ENCODE measurements at places on chromosomes 5 and 9. TPM values are rescaled to one million over a fixed set of nuclear protein-coding genes. Genes with fewer than 3 reads are reported as not detected.
A peak's percentile ranks its signal among the peaks of the same experiment; 100 is the strongest.

DNA sequence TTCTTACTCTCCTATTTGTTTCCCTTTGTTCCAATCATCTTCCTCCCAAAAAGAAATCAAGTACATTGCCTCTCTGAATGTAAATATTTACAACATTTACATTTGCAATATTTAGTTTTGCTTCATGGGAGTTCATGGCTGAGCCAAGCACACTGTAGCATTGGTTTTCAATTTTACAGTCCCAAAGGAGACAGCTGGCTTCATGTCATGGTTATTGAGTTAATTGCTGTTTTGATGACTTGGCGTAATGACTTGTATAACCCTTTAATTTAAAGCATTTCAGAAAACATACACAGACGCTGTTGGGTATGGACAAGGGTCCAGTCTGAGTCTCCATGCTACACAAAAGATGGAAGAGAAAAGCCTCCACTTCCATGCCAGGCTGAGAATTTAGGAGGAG lies 25.6 kb upstream of the VLDLR start:
- DNase-seq = no peak
- no peaks in the 10 kb centered on the region for H3K4me1 ChIP-seq
- no peak overlapping the region for H3K4me3 ChIP-seq
- H3K27me3 ChIP-seq = peaks cover 23% of the 10 kb centered on the region
- no peak overlapping the region for H3K27ac ChIP-seq
- no peaks in the 10 kb centered on the region for H3K36me3 ChIP-seq

GRCh38 chr5:82549263-82549662 lies 271.1 kb upstream of the RPS23 start:
- no peaks in the 10 kb centered on the region for H3K36me3 ChIP-seq
- H3K4me1 ChIP-seq = peaks cover 11% of the 10 kb centered on the region
- no peak overlapping the region for H3K27ac ChIP-seq
- H3K4me3 ChIP-seq = no peak overlapping the region
- DNase-seq = peak; percentile 35
- no peaks in the 10 kb centered on the region for H3K27me3 ChIP-seq

- H3K27me3 ChIP-seq = no peaks in the 10 kb centered on the region
- no peak overlapping the region for H3K4me3 ChIP-seq
- no peak for DNase-seq
These were observed 350.4 kb downstream of the PDE4D start for GRCh38 chr5:59542851-59543820.

GRCh38 chr5:138789771-138790242 lies 36.6 kb downstream of the CTNNA1 start:
- H3K4me1 ChIP-seq = peaks cover 42% of the 10 kb centered on the region
- peak; percentile 71 for DNase-seq
- no peaks in the 10 kb centered on the region for H3K27me3 ChIP-seq
- no peak overlapping the region for H3K4me3 ChIP-seq

DNA sequence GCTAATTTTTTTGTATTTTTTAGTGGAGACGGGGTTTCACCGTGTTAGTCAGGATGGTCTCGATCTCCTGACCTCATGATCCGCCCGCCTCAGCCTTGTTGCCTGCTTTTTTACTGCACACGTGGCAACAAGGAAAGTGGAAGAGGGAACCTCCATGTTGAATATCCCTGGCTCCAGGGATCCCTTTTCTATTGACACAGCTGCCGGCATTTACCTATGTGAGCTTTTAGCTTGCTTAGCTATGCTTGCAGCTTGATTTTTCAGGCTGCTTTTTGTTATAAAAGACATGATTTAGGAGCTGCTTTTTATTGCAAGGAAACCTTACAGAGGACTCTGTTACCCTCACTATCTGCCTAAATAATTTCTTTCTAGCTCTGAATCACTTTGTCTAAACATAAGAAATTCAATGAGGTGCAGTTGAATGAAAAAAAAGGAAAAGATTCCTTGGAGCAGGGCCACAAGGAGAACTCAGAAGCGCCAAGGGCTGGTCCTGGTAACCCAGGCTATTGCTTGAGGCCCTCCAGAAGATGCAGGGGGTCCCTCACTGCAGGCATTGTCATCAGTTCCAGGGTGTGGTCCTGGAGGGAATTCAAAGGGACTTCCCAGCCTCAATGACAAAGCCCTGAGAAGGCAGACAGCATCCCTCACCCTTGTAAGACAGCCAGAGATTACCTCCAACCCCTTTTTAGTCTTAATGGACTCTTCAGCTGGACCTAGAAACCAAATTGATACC lies 89.9 kb downstream of the SYK start:
- DNase-seq = no peak
- H3K27me3 ChIP-seq = no peaks in the 10 kb centered on the region
- no peak overlapping the region for H3K4me3 ChIP-seq
- H3K36me3 ChIP-seq = no peaks in the 10 kb centered on the region
- H3K4me1 ChIP-seq = no peaks in the 10 kb centered on the region

DNA sequence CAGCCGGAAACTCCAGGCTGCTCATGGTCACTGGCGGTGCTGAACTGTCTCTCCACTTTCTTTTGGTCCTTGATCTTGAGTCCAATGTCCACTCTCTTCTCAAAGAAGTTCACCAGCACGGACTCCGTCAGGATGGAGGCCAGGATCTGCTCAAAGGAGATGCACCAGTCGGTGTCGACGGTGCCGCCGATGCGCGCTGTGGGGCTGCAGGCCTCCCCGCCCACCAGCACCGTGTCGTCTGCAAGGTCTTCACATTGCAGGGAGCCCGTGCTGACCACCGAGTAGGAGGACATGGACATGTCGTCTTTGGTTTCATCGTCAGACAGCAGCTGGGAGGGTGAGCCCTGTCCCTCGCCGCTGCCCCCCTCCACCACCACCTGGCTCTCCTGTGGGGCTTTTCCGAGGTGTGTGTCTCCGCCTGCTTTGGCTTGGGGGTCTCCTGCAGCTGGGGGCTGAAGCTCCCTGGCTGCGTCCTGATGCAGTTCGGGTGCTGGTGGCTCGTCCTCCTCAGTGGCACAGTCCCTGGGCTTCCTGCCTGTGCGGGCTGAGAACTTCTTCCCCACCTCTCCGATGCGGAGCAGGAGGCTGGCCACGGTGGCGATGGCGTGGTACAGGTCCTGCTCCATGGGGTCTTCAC lies 5.0 kb upstream of the MRNIP start:
- no peaks in the 10 kb centered on the region for H3K27me3 ChIP-seq
- peaks cover 17% of the 10 kb centered on the region for H3K4me1 ChIP-seq
- no peak for DNase-seq
- peak overlapping the region; percentile 19 for H3K27ac ChIP-seq
- no peak overlapping the region for H3K4me3 ChIP-seq

DNA sequence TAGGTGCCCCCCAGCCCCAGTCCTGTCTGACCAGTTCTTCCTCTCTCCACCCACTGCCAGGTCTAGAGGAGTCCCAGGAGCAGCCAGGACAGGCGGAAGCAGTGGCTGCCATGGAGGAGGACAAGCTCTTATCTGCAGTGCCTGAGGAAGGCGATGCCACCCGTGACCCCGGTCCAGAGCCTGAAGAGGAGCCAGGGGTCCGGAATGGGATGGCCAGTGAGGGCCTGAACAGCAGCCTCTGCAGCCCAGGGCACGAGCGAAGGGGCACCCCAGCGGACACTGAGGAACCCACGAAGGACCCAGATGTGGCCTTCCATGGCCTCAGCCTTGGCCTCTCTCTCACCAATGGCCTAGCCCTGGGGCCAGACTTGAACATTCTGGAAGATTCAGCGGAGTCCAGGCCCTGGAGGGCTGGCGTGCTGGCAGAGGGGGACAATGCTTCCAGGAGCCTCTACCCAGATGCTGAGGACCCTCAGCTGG lies 13.8 kb downstream of the PSD2 start:
- no peaks in the 10 kb centered on the region for H3K4me1 ChIP-seq
- H3K4me3 ChIP-seq = no peak overlapping the region
- no peak for DNase-seq
- H3K27ac ChIP-seq = no peak overlapping the region

DNA sequence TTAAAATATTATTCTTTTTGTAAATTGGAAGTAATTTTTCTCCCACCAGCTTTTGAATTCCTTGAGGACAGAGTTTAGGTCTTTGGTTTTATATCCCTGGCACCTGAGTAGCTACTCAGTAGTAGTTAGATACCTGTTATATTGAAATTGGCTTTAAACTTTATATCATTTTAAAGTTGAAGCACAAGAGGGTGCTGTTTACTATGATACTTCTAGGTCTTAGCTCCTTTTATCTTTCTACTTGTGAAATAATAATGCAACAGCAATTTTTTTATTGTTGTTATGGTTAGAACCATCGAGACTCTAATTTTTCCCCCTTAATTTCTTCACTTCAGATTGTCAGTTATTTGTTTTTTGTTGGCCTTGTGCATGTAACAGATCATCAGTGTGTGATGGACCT lies 46.3 kb downstream of the AP3S1 start:
- peaks cover 6% of the 10 kb centered on the region for H3K36me3 ChIP-seq
- no peak overlapping the region for H3K27ac ChIP-seq
- DNase-seq = peak; percentile 27
- no peaks in the 10 kb centered on the region for H3K27me3 ChIP-seq
- no peaks in the 10 kb centered on the region for H3K4me1 ChIP-seq
- H3K4me3 ChIP-seq = no peak overlapping the region

DNA sequence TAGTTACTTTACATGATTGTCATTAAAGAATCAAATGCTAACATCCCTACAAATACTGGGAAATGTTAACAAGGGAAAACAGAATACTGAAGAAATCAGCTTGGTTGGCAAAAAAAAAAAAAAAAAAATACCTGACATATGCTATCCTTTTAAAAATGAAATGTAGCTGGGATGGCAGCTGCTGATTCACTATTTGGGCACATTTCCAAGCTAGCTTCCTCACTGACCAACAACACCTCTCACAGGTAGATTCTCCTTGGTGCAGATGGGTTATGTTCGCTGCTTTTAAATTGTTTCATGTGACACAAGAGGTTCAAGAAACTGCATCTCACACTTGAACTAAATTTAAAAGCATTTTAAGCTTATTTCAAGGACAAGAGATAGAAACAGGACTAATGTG lies 6.1 kb upstream of the PRUNE2 start:
- no peak overlapping the region for H3K4me3 ChIP-seq
- peaks cover 33% of the 10 kb centered on the region for H3K27me3 ChIP-seq
- peak; percentile 81 for DNase-seq
- H3K36me3 ChIP-seq = no peaks in the 10 kb centered on the region
- peaks cover 7% of the 10 kb centered on the region for H3K4me1 ChIP-seq
- no peak overlapping the region for H3K27ac ChIP-seq

DNA sequence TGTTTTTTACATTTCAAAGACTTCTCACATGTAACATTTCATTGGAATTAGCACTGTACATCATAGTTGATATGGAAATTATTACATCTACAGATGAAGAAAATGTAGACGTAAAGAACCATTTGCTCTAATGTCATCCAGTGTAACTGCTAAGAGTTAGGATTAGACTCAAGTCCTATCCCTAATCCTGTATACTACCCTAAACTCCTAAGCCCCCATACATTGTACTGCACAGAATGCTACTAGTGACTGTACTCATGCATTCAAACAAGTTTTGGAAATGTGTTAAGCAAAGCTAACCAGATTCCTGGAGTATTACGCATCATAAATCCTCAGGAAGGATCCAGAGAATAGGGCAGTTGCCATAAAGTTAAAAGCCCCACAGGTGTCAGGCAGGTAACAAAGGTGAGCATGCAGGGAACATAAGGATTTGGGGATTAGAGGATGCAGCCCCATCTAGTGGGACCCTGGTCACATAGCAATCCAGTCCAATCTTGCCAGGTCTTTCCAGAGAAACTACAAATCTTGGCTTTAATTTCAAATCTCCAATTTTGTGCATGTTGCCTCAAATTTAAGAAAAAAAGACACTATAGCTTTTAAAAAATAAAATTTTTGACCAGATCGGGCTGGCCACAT lies 32.0 kb downstream of the HAVCR1 start:
- peak; percentile 63 for DNase-seq
- H3K36me3 ChIP-seq = no peaks in the 10 kb centered on the region
- H3K4me3 ChIP-seq = no peak overlapping the region
- peaks cover 47% of the 10 kb centered on the region for H3K27me3 ChIP-seq
- H3K27ac ChIP-seq = no peak overlapping the region

DNA sequence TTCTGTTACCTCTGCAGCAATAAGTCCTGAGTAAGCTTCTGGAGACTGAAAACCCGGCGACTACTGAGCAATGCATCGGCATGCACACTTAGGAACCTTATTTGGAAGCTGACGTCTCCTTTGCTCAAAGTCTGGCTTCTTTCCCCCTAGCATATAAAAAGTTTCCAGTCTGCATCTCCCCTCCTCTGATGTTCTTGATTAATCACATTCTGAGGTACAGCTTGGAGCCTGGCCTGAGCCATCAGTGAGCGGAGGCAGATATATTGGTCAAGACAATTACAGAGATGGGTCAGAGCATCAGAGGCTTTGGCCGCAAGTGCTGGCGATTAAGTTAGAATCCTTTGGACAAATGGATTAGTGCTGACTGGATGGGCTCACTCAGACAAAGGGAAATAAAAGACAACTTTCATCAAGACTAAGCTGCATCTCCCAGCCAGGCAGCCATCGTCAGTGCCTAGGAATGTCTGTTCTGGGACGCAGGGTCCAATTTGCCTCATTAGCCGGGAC lies 140.7 kb downstream of the MTX3 start:
- no peak overlapping the region for H3K4me3 ChIP-seq
- H3K27me3 ChIP-seq = no peaks in the 10 kb centered on the region
- H3K36me3 ChIP-seq = no peaks in the 10 kb centered on the region
- H3K4me1 ChIP-seq = peaks cover 9% of the 10 kb centered on the region
- no peak for DNase-seq

DNA sequence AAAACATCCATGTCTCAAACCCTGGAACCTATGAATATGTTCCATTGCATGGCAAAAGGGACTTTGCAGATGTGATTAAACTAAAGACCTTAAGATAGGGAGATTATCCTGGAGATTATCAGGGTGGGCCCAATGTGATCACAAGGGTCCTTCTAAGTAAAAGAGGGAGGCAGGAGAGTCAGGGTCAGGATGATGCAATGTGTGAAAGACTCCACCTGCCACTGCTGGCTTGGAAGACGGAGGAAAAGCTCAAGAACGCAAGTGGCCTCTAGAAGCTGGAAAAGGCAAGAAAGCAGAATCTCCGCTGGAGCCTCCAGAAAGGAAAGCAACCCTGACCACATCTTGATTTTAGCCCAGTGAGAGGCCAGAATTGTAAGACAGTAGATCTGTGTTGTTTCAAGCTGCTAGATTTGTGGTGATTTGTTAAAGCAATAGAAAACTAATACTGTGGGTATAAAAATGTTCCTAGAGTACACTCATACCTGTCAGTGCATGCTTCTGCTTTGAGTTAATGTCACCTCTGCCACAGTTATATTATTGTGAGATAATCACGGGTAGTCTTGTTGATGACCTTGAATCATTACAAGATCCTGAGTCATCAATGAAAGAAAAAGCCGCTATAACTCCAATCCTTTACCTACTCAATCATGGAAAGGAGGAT lies 93.5 kb upstream of the TNPO1 start:
- no peak overlapping the region for H3K4me3 ChIP-seq
- H3K27ac ChIP-seq = no peak overlapping the region
- DNase-seq = no peak
- H3K27me3 ChIP-seq = no peaks in the 10 kb centered on the region

- H3K27me3 ChIP-seq = no peaks in the 10 kb centered on the region
- H3K4me3 ChIP-seq = no peak overlapping the region
- H3K4me1 ChIP-seq = no peaks in the 10 kb centered on the region
- peaks cover 21% of the 10 kb centered on the region for H3K36me3 ChIP-seq
These were observed 63.2 kb downstream of the TTLL11 start for GRCh38 chr9:122029898-122030297.

The TSPAN17 gene
- total RNA-seq = 36.7 TPM

The TLX3 gene
- total RNA-seq = not detected

The HAVCR1 gene
- total RNA-seq = 0.42 TPM

The WHRN gene
- total RNA-seq = 12.8 TPM

The MAP1B gene
- 56.0 TPM for total RNA-seq

The ZNF608 gene
- total RNA-seq = 10.4 TPM

The GRM6 gene
- total RNA-seq = not detected

The PPP1R26 gene
- total RNA-seq = 19.1 TPM

The ZNF354C gene
- total RNA-seq = 3.9 TPM

The IRX2 gene
- total RNA-seq = 35.4 TPM

The SPATA31E1 gene
- not detected for total RNA-seq

The SCGB3A1 gene
- not detected for total RNA-seq

Data from MCF 10A (cell line).